ENCODE measurements at places on chromosomes 3 and 15.

GRCh38 chr3:36919439-36920160, 25.3 kb downstream of the TRANK1 start:
- DNase-seq = no peak

DNA sequence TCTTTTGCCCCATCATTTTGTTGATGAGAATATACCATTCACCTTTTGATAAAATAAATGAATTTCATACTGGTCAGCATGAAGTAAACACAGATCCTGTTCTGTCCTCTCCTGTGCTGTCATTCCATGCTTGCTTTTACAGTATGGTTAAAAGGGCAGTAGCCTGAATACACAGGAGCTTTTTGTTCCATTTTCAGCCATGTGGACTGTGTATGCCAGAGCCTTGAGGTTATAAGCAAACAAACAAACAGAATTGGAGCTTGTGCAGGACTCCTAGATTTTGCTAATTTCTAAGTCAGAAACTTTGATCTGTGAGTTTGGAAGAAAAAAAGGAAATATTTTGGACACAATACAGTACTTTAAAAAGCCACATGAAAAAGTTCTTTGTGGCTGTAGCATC, 91.9 kb downstream of the LRRC28 start:
- DNase-seq = no peak

GRCh38 chr15:82699726-82700125, 9.9 kb downstream of the AP3B2 start:
- no peak for DNase-seq

- DNase-seq = no peak
Measured at GRCh38 chr15:63045465-63045840, 2.9 kb downstream of the TPM1 start.

DNA sequence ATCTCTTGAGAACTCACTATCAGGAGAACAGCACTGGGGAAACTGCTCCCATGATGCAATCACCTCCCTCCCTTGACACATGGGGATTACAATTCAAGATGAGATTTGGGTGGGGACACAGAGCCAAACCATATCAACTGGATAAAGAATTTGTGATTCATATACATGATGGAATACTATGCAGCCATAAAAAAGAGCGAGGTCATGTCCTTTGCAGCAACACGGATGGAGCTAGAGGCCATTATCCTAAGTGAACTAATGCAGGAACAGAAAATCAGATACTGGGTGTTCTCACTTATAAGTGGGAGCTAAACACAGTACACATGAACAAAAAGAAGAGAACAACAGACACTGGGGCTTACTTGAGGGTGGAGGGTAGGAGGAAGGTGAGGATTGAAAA, 17.0 kb downstream of the SPG11 start:
- DNase-seq = no peak
